ENCODE measurements at places on chromosomes 1 and 21.

DNA sequence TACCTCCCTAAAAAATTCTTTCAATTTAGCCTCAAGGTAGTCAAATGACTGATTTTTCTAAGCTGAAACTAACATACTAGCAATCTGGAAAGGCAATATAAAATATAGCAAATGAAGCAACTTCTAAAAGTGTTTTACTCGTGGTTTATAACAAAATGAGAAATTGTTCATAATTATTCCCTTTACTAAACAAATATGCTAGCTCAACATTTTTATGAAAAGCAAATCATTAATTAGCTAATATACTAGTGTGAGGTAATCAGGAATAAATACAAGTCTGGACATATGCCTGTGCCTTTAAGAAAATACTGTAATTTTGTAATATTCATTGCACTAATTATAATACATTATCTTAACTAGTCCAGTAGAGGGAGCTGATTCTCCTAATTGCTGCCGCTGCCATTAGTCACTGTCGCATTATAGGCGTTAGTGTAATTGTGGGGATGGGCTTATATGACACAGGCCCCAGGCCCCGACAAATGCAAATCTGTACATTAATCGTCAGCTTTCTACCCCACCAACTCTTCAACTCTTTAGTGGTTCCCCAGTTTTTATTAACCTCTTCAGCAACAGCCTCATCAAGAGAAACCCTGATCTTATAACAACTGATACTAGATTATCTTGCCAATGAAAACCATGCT lies 160.9 kb downstream of the GABPA start:
- DNase-seq = no peak
- peaks cover 6% of the 10 kb centered on the region for H3K36me3 ChIP-seq
- H3K27ac ChIP-seq = no peak overlapping the region
- H3K27me3 ChIP-seq = no peaks in the 10 kb centered on the region

GRCh38 chr1:237975376-237975775 lies 84.7 kb upstream of the ZP4 start:
- no peak overlapping the region for H3K27ac ChIP-seq
- no peaks in the 10 kb centered on the region for H3K36me3 ChIP-seq
- no peaks in the 10 kb centered on the region for H3K27me3 ChIP-seq
- DNase-seq = no peak

DNA sequence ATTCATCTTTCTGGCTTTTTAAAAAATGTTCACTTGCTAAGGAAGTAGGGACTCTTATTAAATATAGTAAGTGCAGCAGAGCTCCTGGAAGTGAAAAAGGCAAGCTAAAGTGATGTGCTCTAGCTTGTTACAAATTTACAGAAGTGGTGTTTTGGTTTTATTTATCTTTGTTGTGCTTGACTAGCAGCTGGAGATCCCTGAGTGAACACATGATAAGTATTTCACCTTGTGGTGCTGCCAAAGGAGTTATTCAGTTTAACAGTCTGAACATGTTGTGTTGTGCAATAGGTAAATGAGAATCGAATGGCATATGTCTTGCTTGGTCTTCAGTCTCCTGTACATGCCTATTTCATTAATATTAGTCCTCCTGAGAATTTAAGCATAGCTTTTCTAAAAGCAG lies 315.7 kb downstream of the TPR start:
- H3K27me3 ChIP-seq = no peaks in the 10 kb centered on the region
- no peak overlapping the region for H3K27ac ChIP-seq
- H3K36me3 ChIP-seq = no peaks in the 10 kb centered on the region

GRCh38 chr1:181588631-181589030 lies 105.3 kb downstream of the CACNA1E start:
- H3K4me3 ChIP-seq = no peak overlapping the region
- H3K27ac ChIP-seq = no peak overlapping the region
- DNase-seq = no peak
- peaks cover 12% of the 10 kb centered on the region for H3K4me1 ChIP-seq
- no peaks in the 10 kb centered on the region for H3K36me3 ChIP-seq

DNA sequence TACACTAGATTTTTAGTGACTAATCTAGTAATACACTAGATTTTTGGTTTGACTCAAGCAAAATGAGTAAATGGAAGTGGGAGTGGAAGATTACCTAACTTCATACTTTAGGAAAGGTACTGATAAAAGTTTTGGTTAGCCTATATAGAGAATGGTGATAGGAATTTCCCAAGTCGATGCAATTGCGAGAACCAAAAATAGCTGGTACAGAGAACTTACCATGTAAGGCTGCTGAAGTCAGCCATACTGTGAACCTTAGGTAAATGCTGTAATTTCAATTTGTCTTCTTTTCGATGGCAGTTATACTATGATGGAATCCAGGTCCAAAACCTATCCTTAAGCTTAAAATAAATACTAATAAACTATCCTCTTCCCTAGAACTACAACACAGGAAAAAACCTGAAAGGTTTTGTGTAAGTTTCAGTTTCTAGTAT lies 4.6 kb downstream of the PNRC2 start:
- no peaks in the 10 kb centered on the region for H3K27me3 ChIP-seq
- DNase-seq = no peak
- no peaks in the 10 kb centered on the region for H3K4me1 ChIP-seq
- peaks cover 16% of the 10 kb centered on the region for H3K36me3 ChIP-seq
- H3K27ac ChIP-seq = no peak overlapping the region
- H3K4me3 ChIP-seq = no peak overlapping the region

- H3K4me3 ChIP-seq = no peak overlapping the region
- peaks cover 8% of the 10 kb centered on the region for H3K4me1 ChIP-seq
- H3K27me3 ChIP-seq = no peaks in the 10 kb centered on the region
- DNase-seq = no peak
Observed at GRCh38 chr1:212976586-212976985, 26.2 kb downstream of the VASH2 start.

DNA sequence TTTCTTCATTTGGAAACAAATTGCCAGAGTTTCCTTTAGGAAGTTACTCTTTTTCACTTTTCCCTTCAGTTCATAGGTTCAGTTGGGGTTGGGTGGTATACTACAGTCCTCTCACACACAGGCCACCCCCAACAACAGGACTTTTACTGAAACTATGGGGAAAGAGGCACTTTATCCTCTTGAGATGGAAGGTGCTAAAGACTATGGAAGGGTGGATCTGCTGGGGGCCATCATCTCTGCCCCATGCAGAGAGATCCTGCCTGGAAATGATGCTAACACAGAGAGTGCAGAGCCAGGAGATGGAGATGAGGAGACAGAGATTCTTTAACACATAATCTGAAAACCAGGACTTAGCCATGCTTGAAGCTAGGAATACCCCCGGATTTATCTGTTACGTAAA lies 24.3 kb downstream of the ILDR2 start:
- peaks cover 3% of the 10 kb centered on the region for H3K27me3 ChIP-seq
- peaks cover 4% of the 10 kb centered on the region for H3K4me1 ChIP-seq
- no peak for DNase-seq
- no peak overlapping the region for H3K27ac ChIP-seq
- H3K36me3 ChIP-seq = no peaks in the 10 kb centered on the region
- no peak overlapping the region for H3K4me3 ChIP-seq

DNA sequence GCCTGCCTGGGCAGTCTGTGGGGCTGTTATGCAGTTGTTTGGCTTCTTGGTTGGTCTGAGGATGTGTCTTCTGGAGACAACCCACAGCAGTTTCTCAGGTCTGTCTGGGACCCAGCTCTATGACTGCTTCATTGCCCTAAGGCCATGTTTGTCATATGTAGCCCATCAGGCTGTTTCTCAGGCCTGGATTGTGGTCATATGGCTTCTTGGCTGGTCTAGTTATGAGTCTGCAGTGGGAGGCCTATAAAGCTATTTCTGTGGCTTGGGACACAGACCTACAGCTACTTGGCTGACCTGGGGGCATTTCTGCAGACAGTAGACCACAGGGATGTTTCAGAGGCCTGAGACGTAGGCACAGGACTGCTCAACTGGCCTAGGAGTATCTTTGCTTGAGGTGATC lies 41.5 kb downstream of the CHIA start:
- no peaks in the 10 kb centered on the region for H3K36me3 ChIP-seq
- no peak overlapping the region for H3K4me3 ChIP-seq
- no peak overlapping the region for H3K27ac ChIP-seq
- no peak for DNase-seq

DNA sequence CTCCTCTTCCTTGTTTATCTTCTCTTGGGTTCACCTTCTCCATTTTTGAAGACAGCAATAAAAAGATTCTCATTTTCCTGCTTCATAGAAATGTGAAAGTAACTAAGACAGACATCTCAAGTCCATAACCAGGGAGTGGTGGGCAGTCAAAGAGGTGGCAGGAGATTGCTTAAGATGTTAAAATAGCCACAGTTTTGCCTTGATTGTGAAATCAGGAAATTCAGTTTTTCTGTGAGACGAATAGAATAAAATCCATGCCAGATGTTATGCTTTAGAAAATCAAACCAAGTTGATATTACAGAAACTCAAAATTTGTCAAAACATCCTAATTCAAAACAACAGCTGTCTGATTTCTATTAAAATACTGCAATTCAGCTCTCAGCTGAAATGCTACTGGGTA lies 57.2 kb downstream of the TNN start:
- H3K36me3 ChIP-seq = no peaks in the 10 kb centered on the region
- no peak overlapping the region for H3K27ac ChIP-seq
- no peak overlapping the region for H3K4me3 ChIP-seq
- no peaks in the 10 kb centered on the region for H3K27me3 ChIP-seq

GRCh38 chr21:32770871-32771523 lies 558 bp downstream of the PAXBP1 start:
- H3K27me3 ChIP-seq = no peaks in the 10 kb centered on the region
- peaks cover 3% of the 10 kb centered on the region for H3K36me3 ChIP-seq
- DNase-seq = no peak
- H3K4me3 ChIP-seq = peak overlapping the region; percentile 95
- no peaks in the 10 kb centered on the region for H3K4me1 ChIP-seq

- H3K36me3 ChIP-seq = no peaks in the 10 kb centered on the region
- no peak for DNase-seq
- H3K27me3 ChIP-seq = no peaks in the 10 kb centered on the region
Observed at GRCh38 chr1:24421502-24421901, 5.9 kb downstream of the NIPAL3 start.

DNA sequence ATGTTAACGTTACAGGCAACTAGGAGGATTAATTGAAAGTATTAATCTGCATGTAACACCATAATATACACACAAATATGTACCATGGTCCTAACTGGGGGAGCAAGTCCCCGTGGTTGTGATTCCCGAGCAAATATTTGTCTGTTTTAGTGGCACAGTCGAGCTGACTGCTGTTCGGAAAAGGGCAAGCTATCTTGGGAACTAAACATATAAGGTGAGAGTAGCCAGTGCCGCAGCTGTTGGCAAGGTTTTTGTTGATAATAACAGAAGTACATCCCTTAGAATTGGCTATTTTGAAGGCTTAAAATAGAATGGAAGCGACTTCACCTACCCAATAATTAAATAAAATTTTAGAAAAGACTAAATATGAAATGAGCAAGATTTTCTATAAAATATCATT lies 45.5 kb downstream of the UCHL5 start:
- no peak for DNase-seq
- no peaks in the 10 kb centered on the region for H3K27me3 ChIP-seq
- H3K4me1 ChIP-seq = no peaks in the 10 kb centered on the region
- no peak overlapping the region for H3K4me3 ChIP-seq

- H3K36me3 ChIP-seq = no peaks in the 10 kb centered on the region
- no peak overlapping the region for H3K4me3 ChIP-seq
- no peak for DNase-seq
- no peaks in the 10 kb centered on the region for H3K4me1 ChIP-seq
- no peak overlapping the region for H3K27ac ChIP-seq
Observed at GRCh38 chr1:222769971-222770620, 33.1 kb downstream of the FAM177B start.

DNA sequence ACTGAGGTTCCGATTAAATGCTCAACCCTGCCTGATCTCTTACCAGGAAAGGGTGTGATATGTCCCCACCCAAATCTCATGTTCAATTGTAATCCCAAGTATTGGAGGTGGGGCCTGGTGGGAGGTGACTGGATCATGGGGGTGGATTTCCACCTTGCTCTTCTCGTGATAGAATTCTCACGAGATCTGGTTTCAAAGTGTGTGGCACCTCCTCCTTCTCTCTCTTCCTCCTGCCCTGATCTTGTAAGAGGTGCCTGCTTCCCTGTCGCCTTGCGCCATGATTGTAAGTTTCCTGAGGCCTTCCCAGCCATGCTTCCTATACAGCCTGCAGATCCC lies 34.9 kb downstream of the RSPH1 start:
- H3K4me3 ChIP-seq = no peak overlapping the region
- H3K4me1 ChIP-seq = peaks cover 13% of the 10 kb centered on the region
- DNase-seq = no peak
- H3K27me3 ChIP-seq = no peaks in the 10 kb centered on the region

GRCh38 chr1:99115231-99115630 lies 110.6 kb upstream of the PLPPR5 start:
- DNase-seq = no peak
- H3K27ac ChIP-seq = no peak overlapping the region
- H3K36me3 ChIP-seq = no peaks in the 10 kb centered on the region
- no peaks in the 10 kb centered on the region for H3K27me3 ChIP-seq

DNA sequence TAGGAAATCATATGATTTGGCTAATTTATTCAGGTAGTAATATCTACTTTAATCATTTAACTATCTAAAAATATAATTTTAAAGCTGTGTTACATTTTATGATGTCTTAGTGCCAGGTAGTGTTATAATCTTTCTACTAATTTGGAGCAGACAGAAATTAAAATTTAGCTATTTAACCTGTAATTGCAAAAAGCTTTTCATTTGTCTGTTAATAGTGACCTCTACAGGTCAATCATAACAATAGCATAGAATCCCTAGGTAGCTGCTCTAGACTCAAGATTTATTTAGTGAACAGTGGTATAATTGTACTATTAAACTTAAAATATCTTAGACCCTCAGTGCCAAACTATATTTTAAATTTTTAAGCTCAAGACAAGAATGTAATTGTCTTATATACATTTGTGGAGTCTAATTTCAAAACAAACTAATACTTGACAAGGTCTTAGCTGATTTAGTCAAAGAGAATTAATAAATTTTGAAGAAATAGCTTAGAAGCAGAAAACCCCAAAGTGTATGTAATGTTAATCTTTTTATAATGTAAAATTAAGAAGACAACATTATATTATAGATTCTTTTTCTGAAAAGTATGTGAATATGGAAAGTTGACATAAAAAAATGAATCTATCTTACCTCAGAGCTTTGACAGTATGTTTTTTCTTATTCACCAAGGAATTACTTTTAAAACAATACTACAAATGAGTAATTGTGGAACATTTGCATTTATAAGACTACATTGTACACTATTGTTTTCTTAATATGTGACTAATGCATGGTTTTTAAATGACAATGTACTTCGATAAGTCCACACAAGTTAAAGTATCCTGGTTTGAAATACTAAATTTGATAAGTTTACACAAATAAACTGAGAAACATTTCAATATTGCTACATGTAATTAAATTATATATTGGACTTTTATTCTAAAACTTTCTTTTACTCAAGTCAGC lies 64.1 kb upstream of the RNPC3 start:
- no peak for DNase-seq
- H3K36me3 ChIP-seq = no peaks in the 10 kb centered on the region
- no peaks in the 10 kb centered on the region for H3K27me3 ChIP-seq
- H3K4me1 ChIP-seq = peaks cover 3% of the 10 kb centered on the region
- H3K4me3 ChIP-seq = no peak overlapping the region

GRCh38 chr1:203199816-203200571 lies 13.5 kb upstream of the CHI3L1 start:
- H3K36me3 ChIP-seq = no peaks in the 10 kb centered on the region
- H3K27ac ChIP-seq = no peak overlapping the region
- no peaks in the 10 kb centered on the region for H3K27me3 ChIP-seq
- no peak overlapping the region for H3K4me3 ChIP-seq
- DNase-seq = no peak

All from H1 (cell line).